ENCODE measurements at places on chromosomes 16 and 17. TPM values are rescaled to one million over a fixed set of nuclear protein-coding genes. Genes with fewer than 3 reads are reported as not detected.

Gene CACNG5
- polyA plus RNA-seq, result 0.15 TPM

Gene HNF1B
- polyA plus RNA-seq, result 49.2 TPM

Gene GSE1
- polyA plus RNA-seq, result 32.9 TPM

Gene KRTAP16-1
- polyA plus RNA-seq, result not detected

Gene PIK3R5
- polyA plus RNA-seq, result 0.70 TPM

Gene GPR142
- 0.61 TPM for polyA plus RNA-seq

Gene RAB37
- 3.1 TPM for polyA plus RNA-seq

Gene WWP2
- 35.5 TPM for polyA plus RNA-seq

Gene FOXN1
- not detected for polyA plus RNA-seq

Gene LGALS9
- 20.9 TPM for polyA plus RNA-seq

Gene TBC1D3G
- polyA plus RNA-seq, result 16.7 TPM

Gene SCIMP
- 0.34 TPM for polyA plus RNA-seq

Gene KRTAP4-6
- polyA plus RNA-seq, result not detected

Gene EIF3CL
- 49.0 TPM for polyA plus RNA-seq

Gene PPL
- 15.7 TPM for polyA plus RNA-seq

Gene DOC2B
- polyA plus RNA-seq, result 4.3 TPM

Gene HCRT
- polyA plus RNA-seq, result not detected

Gene NKIRAS2
- polyA plus RNA-seq, result 14.1 TPM

Gene CA5A
- under 0.01 TPM for polyA plus RNA-seq

Gene KRT39
- polyA plus RNA-seq, result not detected

Gene TBC1D3K
- polyA plus RNA-seq, result not detected

Gene C16orf46
- 1.4 TPM for polyA plus RNA-seq

Gene TSPOAP1
- 56.7 TPM for polyA plus RNA-seq

Gene TBC1D3I
- 0.34 TPM for polyA plus RNA-seq

Gene TUBB3
- polyA plus RNA-seq, result 1.8 TPM

Gene CCNF
- 0.91 TPM for polyA plus RNA-seq

Gene SDR42E2
- not detected for polyA plus RNA-seq

Gene ZNF207
- 44.5 TPM for polyA plus RNA-seq

Gene SNX20
- polyA plus RNA-seq, result 0.57 TPM

Gene NLRC5
- 26.6 TPM for polyA plus RNA-seq

Gene HEXD
- polyA plus RNA-seq, result 275 TPM

Gene GLTPD2
- polyA plus RNA-seq, result 0.23 TPM
